ENCODE measurements at places on chromosomes 7 and 10.

DNA sequence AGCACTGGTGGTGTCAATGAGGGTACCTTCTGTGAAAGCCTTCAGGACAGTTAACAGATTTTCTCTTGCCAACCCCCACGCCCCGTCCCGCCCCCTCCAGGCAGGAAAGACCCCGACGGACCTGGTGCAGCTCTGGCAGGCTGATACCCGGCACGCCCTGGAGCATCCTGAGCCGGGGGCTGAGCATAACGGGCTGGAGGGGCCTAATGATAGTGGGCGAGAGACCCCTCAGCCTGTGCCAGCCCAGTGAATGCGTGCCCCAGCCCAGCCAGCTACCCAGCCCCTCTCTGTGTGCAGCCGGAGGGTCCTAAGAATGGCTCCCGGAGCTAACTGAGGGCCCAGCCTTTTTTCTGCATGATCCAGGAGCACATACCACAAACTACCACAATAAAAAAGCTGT, 713 bp upstream of the HOGA1 start:
- no peak for DNase-seq

DNA sequence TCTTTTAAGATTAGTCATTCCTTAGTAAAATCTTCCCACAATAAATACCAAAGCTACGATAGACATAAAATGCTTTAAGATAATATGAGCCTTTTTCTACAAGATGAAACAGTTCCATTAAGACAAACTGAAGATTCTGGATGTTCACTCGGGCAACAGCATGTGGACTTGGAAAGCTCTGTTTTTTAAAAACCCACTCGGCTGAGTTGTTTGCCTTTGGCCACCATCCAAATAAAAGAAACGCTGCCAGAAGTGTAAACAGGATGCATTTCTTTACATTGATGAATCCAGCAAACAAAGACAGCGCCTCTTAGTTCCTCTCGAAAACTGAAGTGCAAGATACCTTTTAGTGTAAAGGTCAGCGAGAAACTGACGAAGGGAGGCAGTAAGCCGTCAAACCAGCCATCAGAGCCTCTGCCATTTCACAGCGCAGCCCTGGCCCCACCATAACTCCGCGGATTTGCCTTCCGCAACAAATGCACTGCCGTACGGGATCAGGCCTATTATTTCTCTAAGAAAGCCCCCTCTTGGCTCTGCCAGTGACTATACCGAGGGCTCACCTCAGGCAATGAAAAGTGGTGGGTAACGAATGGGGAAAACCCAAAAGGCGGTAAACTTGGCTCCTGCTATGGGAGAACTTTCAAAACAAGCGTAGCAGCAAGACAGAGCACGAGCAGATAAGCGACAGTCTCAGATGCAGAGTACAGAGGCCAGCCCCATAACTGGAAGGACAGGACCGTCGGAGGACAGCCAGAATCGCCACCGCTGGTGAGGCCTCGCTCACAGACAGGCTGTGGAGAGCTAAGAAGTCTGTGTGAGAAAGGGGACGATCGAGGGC, 41.4 kb downstream of the GNA12 start:
- no peak for DNase-seq

GRCh38 chr7:142523821-142524460, 225.3 kb upstream of the PRSS1 start:
- DNase-seq, result no peak

DNA sequence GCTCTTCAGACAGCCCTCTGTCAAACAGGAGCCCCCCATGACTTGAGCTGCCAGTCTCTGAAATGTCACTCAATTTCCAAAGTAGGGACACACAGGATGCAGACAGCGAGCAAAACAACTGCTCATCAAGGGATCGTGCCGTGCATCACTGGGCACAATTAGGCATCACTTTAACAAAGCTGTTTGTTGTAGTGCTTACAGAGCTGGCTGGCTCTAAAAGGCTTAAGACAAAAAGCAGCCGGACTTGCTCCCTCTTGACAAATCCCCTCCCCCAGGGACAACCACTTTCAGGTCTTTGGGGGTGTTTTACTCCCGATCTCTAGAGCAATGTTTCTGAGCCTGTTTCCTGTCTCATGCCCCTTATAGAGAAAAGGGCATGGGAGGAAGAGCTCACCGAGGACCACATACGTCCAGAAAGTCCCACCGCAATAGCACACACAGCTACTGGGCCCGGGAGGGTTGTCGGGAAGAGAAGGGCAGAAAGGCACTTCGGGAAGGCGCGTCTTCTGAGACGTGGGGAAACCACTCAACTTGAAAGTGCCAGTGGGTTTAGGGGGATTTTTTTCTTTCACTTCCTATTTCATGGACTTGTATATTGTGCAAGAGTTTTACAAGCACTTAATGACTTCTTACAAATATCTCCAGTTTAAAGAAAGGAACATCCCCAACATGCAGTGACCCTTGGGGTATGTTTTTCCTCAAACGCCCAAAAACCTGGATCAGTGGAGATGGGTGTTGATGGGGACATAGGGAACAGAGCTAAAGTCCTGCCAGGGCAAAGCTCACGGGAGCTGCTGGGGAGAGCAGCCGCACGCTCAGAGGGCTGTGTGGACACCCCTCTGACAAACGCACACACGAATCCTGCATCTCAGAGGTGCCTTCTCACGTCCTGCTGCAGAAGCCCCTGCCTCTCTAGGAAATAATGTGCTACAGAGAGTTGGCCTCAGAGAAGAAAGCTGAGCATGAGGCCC, 27.1 kb downstream of the LRRC20 start:
- no peak for DNase-seq

DNA sequence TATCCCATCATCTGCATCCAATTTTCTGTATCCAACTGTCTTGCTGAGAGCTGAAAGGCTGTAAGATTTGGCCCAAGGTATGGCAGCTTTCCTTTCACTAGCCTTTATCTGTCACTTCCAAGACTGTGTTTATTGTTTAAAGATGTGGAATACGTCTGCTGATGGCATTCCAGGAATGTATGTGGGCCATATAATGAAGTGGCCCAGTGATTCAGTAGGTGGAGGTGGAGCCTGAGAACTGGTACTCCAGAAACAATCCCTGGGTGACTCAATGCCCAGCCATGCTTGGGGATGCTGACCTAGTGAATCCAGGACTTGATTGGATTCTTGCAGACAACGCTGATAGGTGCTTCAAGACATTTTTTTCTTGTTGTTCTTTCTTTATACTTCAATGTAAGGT, 13.5 kb downstream of the NEUROD6 start:
- DNase-seq, result no peak

- DNase-seq, result no peak
These were observed 178.2 kb downstream of the COBL start for GRCh38 chr7:51138123-51139085.
